ENCODE measurements at places on chromosomes 3 and 15.

DNA sequence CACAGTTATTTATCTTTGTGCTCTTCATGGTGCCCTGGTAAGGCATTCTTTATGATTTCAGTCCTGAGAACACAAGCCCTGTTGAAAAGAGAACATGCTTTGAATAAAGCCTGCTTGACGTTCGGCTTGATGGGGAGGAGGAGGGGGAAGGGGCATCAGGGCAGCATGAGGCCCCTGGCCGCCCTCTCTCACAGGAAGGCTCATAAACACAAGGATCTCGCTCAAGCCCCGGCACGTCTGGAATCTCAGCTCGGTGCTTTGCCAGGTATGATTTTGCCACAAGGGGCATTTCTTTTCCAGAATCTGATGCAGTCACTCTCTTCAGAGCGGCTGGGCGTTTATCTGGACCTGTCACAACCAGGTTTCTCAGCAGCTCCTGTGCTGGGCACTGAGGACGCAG is 129.4 kb downstream of the DNAJB8 start:
- DNase-seq = no peak

DNA sequence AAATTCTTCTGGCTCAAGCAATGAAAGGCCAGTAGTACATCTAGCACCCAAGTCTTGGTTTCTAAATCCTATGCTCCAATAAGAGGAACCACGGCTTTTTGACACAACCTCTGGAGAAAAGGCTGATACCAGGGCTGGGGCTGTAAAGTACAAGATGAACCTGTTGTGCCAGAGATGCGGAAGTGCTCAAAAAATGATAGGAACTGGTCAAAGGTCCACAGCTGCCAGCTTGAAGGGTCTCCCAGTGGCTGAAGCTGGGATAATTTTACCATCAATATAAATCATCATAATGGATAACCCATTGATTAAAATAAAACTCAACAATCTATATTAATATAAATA is 558 bp upstream of the NCEH1 start:
- no peak for DNase-seq

DNA sequence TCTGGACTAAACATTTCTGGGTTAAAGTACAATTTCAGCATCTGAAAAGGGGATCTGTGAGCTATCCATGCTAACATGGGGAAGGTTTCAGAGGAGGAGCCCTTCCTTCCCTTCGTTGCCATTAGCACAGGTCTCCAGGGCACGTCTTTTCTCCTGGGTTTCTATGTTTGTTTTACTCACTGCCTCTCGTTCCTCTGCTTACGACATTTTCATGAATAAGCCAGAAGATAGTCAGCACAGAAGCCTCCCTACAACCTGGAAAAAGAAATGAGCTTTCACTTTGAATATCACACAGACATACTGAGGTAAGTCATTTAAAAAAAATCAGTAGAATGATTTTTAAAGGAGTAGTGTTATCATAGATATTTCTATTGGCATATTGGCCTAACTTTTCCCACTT is 117.2 kb upstream of the KCNMB2 start:
- no peak for DNase-seq

DNA sequence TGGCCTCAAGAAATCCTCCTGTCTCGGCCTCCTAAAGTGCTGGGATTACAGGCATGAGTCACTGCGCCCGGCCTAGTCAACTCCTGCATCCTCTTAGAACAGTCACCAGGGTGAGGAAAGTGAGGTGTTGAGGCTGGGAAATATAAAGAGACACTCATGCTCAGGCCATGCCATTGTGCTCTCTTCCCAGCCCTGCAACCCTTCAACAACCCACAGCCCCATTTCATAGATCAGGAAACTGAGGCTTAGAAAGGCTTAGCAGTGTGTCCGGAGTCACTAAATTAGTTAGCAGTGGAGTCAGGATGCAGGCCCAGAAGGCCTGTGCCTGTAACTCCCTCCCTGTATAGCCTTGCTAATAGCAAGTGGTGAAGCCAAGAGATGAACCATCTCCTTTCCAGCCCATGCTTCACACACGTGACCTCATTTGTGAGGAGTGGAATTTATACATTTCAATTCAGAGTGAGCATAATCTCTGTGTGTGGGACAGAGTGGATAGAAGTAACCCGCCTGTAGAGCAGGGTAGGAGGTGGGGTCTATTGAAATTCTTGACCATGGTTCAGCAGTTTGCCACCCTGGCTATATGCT is 51.7 kb upstream of the USP3 start:
- no peak for DNase-seq

DNA sequence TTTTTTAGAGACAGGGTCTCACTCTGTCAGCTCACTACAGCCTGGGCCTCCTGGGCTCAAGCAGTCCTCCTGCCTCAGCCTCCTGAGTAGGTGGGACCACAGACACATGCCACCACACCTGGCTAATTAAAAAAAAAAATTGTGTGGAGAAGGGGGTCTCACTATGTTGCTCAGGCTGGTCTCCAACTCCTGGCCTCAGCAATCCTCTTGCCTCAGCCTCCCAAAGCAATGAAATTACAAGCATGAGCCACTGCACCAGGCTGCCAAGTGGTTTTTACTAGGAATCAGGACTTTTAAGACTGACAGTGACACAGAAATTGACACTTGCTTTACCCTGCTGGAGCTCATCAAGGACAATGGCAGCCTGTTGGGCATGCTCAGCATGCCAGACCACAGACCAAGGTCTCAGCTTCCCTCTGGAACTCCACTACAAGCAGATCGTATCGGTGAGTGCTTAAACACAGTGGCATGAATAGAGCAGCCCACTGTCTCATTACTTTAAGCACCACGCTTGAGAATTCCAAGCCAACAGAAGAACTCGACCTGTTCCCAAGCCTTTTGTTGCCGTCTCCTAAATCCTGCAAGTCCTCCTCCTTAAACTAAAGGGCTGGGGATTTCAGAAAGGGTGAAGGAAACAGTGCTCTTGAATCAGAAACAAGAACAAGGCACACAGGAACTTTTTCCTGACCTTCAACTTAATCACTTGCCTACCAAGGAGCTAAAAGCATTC is 41.4 kb downstream of the EOMES start:
- DNase-seq = no peak

DNA sequence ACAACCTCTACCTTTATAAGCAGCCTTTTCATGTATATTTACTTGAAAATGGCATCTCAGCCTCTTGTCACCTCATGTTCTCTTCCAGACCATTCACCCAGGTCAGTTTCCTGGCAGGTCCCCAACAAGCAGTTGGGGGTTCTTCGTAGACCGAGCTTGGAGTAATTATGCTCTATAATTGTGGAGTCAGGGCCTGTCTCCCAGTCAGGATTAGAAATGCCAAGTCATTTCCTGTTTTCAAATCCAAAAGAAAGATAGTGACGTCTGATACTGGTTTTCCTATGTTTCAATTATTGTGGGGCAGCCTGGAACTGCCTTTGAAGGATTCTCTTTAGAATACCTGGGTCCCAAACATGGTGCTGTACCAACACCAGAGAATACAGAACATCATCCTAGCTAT is 430.6 kb downstream of the MECOM start:
- DNase-seq = no peak

DNA sequence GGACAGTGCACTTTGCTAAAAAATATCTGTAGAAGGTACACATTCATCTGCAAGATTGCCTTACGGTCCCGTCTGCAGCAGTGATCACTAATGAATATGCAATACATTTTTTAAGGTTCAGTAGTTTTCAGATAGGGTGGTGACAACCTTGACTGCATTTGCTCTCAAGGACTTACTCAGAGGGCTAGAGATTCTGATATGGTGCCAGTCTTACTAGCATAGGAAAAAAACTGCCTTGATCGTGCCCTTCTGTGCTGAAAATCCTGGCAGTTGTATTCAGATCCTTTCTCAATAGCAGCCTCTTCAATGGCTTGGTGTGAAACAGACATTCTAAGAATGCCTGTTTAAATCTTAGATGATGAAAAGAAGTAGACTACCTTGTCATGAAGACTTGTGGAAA is 411.9 kb upstream of the CCDC54 start:
- DNase-seq = no peak

GRCh38 chr3:196585044-196585757 is 16.7 kb downstream of the FBXO45 start:
- no peak for DNase-seq

- DNase-seq = no peak
Observed at GRCh38 chr3:65919826-65920225, 118.9 kb downstream of the MAGI1 start.

GRCh38 chr3:183664913-183665381 is 29.5 kb downstream of the KLHL24 start:
- no peak for DNase-seq

GRCh38 chr3:65716071-65716751 is 322.5 kb downstream of the MAGI1 start:
- no peak for DNase-seq

DNA sequence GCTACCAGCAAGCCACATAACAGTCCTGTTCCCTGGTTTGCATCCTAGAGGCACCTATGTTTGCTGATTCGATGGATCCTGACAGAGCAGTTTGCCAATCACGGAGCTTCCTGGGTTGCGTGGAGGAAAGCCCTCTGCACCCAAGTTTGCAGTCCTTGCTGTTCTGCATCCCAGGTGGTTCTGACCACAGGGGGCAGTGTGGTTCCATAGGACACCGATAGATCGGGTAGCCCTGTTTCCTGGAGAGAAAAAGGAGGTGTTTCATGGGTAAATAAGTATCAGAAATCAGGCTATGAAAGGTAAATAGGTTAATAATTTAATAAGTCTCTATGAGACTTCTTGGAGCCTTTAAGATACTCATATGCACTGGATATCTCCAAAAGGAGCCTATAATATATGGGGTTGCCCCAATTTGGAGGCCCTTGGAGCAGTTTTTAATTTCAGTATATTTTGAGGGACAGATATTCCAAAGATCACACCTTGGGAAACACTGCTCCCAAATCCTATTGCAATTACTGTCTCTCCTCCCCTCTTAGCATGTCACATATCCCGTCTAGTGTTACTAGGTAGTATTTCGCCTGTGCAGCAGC is 194.6 kb upstream of the TPM1 start:
- DNase-seq = no peak

GRCh38 chr3:27114684-27115083 is 254.5 kb downstream of the NEK10 start:
- DNase-seq = no peak

GRCh38 chr15:25556136-25556535 is 117.3 kb upstream of the UBE3A start:
- no peak for DNase-seq

- DNase-seq = no peak
Observed at GRCh38 chr3:17535274-17535673, 207.2 kb downstream of the TBC1D5 start.

- no peak for DNase-seq
Observed at GRCh38 chr3:4756057-4756775, 223.0 kb upstream of the BHLHE40 start.

GRCh38 chr15:26103002-26103404 is 239.9 kb upstream of the ATP10A start:
- no peak for DNase-seq

DNA sequence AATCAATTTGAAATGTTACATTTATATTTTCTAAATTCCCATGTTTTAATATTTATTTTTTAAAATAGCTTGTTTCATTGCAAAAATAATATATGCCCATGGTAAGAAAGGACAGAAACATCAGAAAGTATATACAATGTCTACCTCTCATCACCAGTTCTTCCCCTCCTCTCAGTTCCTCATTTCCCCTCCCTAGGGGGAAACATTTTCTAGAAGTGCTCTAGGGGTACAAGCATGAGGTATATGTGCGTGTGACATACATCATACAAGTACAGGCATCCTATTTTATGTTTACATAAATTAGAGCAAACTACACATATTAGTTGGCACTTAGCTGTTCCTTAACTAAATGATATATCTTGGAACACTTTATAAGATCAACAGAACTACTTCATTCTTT is 189.3 kb upstream of the VEPH1 start:
- DNase-seq = no peak

- peak; percentile 47 for DNase-seq
Observed at GRCh38 chr3:23805633-23806533, at the start of gene UBE2E1. Gene UBE2E1, plus strand, starts transcription at chr3:23805955. Its CDS starts 1,315 bp downstream, at chr3:23807270.

DNA sequence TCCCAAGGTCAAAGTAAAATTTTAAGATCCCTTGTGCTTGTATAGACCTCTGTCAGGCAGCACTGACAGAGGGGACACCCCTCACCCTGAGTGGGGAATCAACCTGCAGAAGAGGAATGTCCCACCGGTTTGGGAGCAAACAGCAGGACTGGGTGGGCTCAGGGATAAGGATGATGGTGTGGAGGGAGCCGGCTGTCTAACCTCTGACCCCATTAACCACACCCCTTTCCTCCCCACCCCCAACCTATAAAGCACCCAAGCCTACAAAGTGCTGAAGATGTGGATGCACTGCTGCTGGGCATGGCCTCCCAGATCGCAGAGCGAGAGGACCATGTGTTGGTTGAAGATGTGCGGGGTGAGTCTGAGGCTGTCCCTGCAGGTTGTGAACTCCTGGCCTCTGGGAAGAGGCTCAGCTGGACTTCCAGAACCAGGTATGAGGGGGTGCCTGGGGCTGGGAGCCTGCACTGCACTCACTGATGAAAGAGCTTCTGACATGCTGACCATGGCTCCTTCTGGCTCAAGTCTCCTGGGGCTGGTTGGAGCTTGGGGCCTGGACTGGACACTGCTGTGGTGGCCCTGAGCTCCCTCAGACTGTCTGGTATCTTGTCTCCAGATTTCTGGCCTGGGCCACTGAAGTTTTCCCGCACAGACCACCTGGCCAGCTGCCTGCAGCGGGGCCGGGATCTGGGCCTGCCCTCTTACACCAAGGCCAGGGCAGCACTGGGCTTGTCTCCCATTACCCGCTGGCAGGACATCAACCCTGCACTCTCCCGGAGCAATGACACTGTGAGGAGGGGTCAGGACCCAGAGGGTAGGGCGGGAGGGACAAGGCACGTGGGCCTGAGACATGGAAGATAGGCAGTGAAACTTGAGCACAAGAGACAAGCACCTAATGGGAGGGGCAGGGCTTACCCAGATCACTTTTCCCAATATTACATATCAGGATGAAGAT is 9.3 kb downstream of the DUOX1 start:
- no peak for DNase-seq

DNA sequence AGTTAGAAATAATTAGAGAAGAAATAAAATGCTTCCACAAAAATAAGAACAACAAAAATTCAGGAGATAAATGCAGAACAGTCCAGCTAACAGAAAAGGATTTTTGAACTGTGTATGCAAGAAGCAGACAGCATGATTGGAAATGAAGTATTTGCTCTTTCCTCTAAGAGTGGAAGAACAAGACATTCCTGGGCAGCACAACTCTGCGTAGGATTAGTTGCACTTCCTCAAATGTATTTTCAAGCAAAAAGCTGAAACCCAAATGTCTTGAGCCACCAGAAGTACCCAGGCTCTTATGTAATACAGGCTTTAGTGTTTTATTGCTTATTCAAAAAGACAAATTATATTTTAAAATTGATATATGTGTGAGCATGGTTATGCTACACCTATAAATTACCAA is 127.2 kb downstream of the ZBTB20 start:
- DNase-seq = no peak

Data from stimulated activated CD8-positive, alpha-beta memory T cell treated with anti-CD3 and anti-CD28 coated beads, Interleukin-15, amount 100 ng/mL, for 4 hours (primary cell).